ENCODE measurements at places on chromosomes 13 and 19. TPM values are rescaled to one million over a fixed set of nuclear protein-coding genes. Genes with fewer than 3 reads are reported as not detected.

GFY gene
- not detected for polyA plus RNA-seq

DNA sequence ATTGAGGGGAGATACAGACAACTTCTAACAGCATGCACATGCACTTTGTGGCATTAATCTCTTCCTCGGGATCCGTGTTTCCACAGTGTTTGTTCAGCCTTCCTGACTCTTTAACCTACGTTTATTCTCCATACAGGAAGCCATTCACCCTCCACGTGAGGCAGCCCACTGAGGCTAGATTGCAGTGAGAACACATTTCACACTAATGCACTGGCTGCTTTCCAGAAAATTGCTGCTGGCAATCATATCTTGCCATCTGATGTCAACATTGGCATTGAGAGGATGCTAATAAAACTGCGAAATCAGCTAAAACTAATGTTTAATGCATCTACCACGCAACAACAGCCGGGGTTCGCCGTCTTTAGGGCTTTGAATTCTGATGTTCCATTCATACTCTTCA, 30.0 kb downstream of the DCLK1 start:
- DNase-seq = no peak

RPS16 gene
- polyA plus RNA-seq = 1,340 TPM

GRCh38 chr13:30107121-30107520, 200.2 kb downstream of the KATNAL1 start:
- DNase-seq = no peak

DNA sequence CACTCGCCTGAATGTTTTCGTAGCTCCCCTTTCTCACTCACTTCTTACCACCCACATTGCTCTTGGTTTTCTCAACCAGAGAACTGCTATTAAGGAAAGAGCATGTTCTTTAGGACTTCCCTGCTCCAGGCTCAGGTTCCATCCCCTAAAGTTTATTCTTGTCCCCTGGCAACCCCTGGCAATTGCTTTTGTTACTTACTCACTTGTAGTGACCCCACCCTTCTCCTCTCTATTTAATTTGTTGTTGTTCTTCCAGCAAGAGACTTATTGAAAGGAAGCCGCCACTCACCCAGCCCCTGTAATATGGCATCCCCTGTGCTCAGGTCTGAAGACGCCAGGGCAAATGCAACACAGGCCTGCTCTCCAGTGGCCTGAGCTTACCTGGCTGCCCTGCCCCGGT, 233.7 kb upstream of the SOX21 start:
- no peak for DNase-seq

- no peak for DNase-seq
Observed at GRCh38 chr19:751501-752341, 809 bp downstream of the MISP start.

GRCh38 chr13:98856983-98857382, 104.5 kb upstream of the SLC15A1 start:
- no peak for DNase-seq

DNA sequence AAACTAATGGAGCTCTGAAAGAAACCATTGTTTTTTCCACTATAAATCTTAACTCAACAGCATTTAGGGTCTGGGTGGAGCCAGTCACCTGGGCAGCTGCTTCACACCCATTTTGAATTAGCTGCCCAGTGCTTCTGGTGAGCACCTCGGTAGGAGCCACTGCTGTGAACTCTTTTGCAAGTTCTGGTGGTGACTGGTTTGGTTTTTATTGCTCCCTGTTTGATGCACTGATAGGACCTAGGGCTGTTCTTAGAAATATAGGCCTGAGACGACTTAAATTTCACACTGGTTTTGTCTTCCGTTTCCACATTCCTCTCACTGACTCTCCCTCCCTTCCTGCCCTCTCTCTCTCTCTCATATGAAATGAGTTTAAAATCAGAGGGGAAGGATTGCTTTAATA, 103.9 kb downstream of the GGACT start:
- no peak for DNase-seq

NCLN gene
- 22.1 TPM for polyA plus RNA-seq

OR7G1 gene
- not detected for polyA plus RNA-seq

- DNase-seq = no peak
Observed at GRCh38 chr19:737591-738093, 13.3 kb upstream of the MISP start.

SPRED3 gene
- polyA plus RNA-seq = 0.51 TPM

PRR22 gene
- polyA plus RNA-seq = 1.1 TPM

DNA sequence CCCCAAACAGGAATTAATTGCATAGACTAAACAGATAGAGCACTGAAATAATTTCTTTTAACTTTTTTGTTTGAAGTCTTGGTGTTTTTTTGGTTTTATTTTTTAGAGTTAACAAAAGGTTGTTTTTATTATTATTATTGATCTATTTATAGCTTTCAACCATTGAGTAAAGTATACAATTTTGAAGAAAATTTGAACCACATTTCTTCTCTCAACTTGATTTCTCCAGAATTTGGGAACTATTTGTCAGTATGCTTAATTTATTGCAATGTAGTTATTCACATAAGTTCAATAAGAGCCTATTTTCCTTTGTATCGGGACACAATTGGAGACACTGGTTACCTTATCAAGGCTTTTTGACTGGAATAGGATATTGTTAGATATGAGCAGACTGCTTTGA, 1045.6 kb upstream of the PCDH9 start:
- DNase-seq = no peak

DNA sequence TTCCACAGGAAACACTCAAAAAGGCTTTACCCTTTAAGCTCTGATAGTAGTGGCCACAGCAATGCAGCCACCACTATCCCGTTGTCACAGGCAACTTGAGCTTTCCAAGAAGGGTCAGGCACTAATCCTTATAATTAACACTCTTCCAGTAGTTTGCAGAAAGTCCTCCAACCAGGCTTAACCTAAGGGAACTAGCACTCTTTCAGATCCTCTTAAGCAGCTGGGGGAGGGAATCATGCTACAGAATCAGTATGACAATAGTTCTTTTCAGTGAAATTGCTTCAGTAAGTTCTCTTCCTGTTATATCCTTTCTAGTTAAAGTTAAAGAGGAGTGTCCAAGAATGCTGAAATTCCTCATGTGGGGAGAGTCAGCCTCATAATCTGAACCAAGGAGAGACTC, 82.2 kb downstream of the TNFSF11 start:
- no peak for DNase-seq

FAM216B gene
- polyA plus RNA-seq = 10.7 TPM

DNA sequence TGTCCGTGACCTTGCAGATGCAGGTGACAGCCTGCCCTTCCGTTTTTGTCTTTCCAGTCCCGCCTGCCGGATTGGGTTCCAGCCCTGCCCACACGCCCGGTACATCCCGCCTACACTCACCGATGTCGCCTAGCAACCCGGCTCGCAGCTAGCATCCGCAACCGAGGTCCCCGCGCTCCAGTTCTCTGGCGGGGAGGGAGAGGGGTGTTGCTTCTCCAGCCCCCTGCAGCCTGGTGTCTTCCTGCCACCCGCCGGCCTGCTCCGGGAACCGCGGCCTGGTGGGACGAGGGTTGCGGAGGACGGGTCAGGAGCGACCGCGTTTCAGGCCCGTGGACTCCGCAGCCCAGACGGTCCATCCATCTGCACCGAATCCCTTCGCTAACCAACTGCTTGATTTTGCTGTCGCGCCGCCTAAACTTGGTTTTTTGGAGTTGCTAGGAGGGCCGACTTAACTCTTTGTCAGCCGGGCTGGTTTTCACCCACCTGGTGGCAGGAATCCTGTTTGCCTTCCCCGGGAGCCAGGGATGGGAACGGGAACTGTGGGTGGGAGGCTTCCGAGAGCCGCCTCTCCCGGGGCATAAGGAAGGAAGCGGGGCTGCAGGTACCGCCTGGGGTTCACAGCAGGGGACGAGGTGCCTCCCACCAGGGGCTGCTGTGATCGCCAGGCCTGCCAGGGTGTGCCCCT, 15.4 kb upstream of the MATK start:
- DNase-seq = peak; percentile 15

DNA sequence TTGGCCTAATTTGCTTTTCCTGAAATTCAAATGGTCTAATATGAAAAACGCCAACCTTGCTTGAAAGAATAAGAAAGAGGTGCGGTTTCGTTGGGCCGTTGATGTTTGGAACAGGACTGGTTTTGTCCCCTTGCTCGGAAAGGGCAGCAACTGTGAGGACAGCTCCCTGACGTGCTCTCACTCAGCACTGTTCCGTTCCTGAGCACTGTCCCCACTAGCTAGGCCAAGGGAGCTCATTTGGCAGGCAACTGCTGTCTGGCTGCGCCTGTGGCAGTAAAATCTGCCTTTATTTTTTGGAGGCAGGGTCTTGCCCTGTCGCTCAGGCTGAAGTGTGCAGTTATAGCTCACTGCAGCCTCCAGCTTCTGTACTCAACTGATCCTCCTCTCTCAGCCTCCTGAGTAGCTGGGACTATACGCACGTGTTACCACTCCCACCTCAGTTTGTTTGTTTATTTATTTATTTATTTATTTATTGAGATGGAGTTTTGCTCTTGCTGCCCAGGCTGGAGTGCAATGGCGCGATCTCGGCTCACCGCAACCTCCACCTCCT, 4.5 kb downstream of the LDLR start:
- DNase-seq = no peak

DNA sequence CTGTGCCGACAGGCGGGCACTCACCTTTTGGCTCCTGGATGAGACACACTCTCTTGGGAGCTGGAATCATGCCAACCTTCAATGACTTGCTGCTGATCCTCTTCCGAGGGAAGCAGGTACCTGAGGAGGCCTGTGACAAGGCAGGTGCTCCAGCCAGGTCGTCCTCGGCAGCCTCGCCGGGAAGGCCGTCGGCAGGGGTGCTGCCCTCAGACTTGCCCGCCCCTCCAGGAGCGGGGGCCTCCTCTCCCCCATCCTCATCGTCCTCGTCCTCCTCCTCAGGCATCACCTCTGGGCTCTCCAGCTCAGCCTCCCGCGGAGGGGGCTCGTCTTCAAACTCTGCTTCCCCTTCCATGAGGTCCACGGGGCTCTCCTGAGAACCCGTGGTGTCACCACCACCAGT, 29.2 kb downstream of the SUGP2 start:
- DNase-seq = no peak

SMAD9 gene
- polyA plus RNA-seq = 29.2 TPM

DENND1C gene
- 16.6 TPM for polyA plus RNA-seq

DNA sequence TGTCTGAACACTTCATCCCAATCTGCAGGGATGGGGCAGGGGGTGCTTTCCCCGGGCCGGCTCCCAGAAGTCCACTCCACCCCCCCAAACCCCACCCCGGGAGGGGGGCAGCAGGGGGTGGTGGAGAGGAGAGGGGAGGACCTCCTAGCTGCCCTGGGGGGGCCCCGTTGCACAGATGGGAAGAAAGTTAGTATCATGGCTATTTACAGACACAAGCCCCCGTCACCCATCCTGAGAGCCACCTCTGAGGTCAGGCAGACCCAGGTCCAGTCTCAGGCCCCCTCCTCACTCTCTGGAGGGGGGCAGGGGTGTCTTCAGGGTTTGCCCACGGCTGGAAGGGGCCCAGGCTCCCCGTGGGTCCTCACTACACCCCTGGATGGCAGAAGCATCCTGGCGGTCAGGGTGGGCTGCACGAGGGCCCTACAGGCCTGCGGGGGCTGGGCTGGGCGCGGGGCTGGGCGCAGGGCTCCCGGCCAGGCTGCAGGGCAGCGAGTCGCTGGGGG, 5.8 kb upstream of the REXO1 start:
- no peak for DNase-seq

DNA sequence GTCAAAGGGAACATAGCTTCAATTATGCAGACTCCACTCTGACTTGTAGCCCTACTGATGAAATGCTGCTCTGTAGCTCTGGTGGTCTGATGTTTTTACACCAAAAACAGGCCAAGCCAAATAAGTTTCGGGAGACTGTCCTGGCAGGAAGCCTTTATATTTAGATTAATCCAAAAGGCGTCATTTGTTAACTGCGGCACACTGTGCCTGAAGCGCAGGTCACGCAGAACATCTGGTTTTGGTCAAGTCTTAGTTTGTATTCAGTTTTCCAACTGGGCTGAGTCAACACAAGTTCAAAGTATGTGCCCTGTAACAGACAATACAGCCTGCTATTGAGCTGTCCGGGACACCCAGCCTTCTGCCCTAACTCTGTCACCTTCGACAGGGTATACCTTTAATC, 154.6 kb upstream of the IPO5 start:
- DNase-seq = peak; percentile 51

ZNF865 gene
- 7.9 TPM for polyA plus RNA-seq

- DNase-seq = no peak
Observed at GRCh38 chr13:97548138-97548537, 114.2 kb downstream of the RAP2A start.

DNA sequence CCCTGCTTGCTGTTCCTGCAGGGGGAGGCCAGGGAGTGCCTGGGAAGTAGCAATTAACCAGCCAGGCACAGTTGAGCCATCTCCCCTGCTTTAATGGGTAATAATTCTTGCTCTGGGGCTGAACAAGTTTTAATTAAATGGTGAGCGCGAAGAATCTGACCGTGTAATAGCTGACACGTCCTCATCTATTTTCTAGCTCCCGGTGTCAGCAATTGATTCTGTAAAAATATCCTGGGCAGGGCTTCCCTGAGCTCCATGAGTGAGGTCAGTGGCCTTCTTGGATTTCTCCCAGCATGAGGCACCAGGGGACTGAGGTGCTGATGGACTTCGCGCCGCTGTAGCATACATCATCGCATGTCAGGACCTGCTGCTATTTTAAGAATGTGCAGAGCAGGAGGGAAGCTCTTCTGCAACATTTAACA, 26.9 kb downstream of the SIPA1L3 start:
- no peak for DNase-seq

DNA sequence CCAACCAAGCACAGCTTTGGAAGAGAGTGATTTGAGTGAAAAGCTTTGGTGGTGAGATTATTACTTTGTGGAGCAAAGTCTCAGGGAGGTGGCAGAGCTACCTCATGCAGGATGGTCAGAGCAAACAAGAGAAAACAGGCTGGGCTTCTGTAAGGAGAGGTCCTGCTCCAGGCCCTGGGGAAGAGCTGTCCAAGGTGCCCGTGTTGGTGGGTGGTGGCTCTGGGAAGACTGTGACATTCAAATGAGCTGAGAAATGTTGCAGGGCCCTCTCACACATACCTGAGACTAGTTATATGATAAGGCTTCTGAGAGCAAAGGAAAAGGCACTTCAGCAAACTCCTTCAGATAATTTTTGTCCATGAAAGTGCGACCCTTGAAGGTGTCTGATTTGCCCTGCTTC, 205.5 kb upstream of the SOX21 start:
- no peak for DNase-seq

DNA sequence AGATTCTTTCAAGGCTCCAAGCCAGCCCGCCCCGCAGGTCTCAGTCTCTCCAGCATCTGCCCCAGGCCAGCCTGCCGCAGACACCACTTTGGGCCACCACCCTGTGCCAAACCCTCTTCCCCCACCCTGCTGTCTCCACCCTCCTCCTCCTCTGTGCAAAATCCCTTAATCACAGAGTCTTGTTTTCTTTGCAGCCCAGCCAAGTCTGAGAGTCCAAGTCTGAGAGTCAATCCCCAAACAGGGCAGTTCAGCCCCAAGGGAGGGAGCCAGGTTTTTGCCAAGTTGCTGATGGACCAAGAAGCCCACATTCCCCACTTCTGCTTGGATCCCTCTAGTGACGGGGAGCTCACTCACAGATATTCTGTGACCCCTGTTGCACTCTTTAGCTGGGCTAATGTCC, 3.1 kb downstream of the ADAMTS10 start:
- DNase-seq = no peak
